ENCODE measurements at places on chromosomes 2 and 18.
A peak's percentile ranks its signal among the peaks of the same experiment; 100 is the strongest.

DNA sequence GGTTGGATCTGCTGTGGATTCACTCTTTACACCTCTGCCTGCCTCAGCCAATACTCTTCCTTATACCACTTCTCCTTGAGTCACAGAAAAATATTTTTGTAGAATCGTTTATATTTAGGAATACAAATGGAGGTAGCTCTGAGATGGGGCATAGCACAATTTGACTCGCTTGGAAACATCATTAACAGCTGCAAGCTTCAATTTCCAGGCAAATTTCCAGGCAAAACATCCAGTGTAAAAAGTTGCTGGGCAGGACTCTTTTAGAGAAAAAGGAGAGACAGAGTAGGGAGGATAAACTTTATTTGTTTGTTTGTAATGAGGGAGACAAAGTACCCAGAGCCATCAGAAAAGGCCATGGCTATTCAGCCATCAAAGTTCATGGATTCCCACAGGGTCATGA is 74.4 kb upstream of the SOX11 start:
- no peak for DNase-seq

DNA sequence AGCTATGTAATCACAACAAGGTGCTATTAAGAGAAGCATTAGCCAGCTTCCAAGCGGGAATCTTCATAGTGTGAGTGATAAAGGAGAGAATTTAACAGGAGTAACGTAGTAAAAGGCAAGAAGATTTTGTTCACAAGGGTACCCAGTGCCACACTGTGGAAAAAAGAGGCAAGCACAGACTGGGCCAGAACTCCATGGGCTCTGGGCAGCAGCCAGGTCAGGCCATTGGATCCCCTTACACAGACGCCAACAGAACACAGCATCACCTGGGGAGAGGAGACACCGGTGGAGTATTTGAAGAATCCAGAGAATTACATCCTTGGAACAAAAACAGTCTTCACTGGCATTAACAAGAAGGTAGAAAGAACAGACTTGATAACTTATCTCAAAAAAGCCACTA is 21.2 kb downstream of the AMER3 start:
- DNase-seq, result no peak

GRCh38 chr2:176071330-176072291 is 12.2 kb downstream of the EVX2 start:
- DNase-seq, result no peak

DNA sequence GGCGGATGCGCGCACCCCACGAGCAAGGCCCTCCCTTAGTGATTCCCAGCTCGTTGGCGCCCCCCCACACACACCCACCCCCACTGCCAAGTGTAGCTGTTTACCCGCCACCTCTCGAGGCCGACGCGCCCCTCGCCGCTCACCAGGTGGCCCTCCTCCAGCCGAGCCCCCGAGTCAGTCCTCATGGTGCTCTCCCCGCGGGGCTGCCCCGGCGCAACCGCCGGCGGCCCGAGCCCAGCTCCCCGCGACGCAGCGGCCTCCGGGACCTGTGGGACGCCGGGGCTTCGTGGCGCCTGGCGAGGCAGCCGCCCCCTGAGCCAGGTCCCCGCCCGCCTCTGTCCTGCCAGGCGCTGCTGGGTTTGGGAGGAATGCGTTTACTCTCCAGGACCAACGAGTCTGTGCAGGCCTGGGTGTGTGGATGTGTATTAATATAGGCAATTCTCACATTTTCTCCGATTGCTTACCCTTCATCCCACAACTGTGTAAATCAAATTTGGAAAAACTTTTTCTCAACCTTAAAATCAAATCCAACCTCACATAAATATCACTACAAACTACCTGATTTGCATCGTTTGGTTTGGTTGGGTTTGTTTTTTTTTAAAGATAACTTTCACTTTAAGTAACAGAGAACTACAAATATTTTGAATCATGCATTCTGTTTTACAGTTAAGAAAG is at the start of gene TMEM237:
TMEM237 (minus strand) TSS at position 288 of the 675 bp plus-strand sequence; CDS start at position 185, 103 bp downstream.
- no peak for DNase-seq

DNA sequence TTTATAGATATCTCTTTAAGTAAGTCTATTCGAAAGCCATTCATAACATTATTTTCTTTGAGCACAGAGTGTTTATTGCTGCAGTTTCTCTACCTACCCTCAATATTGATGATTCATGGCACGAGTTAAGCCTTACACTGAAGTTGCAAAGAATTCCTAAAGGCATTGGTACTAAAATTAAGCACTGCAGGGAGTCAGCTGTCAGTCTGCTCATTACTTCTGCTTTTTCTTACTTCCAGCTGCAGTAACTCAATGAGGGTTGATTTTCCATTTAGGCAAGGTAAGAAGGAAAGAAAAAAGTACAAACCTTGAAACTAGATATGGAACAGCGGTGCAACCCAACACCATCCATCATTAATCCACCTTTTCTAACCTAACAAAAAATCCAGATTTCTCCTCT is 65.2 kb downstream of the RNF152 start:
- DNase-seq, result no peak

DNA sequence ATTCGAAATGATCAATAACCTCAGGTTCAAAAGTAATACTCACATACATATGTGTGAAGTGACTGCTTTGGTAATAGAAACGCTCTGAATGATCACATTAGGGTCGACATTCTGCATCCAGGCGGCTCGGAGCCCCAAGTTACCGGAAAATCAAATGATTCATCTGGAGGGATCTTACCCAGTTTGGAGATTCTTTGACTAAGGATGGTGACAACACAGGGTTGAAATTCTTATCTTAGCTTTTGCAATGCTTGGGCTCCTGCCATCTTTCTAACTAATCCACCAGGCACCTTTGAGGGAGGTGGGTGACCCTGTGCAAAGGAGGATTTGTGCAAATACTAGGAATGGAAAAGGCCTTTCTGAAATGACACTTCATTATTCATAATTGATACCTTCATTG is 10.8 kb downstream of the GBX2 start:
- no peak for DNase-seq

DNA sequence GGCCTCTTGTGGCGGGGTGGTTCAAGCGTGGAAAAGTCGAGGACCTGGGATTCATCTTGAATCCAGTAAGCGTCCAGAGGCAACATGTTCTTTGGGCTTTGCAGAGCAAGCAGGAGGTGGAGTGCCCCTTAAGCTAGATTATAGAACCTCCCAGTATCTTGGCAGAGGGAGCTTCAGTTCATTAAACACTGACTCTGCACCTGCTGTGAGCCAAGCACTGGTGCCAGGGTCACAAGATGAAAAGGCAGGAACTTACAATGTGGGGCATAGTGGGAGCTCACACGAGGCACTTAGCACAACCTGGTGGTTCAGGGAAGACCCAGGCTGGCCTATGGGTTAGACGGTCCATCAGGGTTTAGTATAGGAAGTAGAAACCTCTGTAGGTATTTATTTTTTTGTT is 7.4 kb upstream of the FZD5 start:
- no peak for DNase-seq

GRCh38 chr2:41187376-41188122 is 735.7 kb upstream of the SLC8A1 start:
- DNase-seq, result no peak

GRCh38 chr2:119326938-119327337 is 39.7 kb downstream of the C2orf76 start:
- no peak for DNase-seq

DNA sequence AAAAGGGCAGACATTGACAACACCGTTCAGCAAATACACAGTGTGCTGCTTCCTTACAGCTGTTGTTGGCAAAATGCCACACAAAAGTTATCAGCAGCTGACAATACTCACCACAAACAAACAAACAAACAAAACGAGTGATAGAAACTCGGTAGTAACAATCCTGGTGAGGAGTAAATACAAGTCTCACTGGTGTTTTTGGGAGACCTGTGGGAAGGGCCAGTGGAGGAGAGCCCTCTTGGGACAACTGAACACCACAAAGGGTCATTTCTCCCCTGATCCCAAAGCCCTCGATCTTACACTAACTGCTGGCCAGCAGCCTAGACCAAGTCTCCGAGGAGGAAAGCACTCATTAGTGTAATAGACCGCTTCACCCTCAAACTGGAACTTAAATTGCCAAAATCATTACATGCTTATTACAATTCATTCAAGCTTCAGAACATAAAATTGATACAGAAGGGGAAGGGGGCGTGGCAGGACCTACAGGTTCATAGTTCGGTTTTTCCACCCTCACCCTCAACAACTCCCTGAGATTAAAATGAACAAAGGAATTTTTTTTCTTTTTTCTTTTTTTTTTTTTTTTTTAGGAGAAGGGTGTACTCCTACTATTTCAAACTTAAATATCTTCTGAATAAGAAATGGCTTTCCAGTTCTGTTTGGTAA is 5.0 kb downstream of the AP1S3 start:
- DNase-seq, result no peak

GRCh38 chr2:126902859-126903258 is 4.2 kb downstream of the TEX51 start:
- no peak for DNase-seq

DNA sequence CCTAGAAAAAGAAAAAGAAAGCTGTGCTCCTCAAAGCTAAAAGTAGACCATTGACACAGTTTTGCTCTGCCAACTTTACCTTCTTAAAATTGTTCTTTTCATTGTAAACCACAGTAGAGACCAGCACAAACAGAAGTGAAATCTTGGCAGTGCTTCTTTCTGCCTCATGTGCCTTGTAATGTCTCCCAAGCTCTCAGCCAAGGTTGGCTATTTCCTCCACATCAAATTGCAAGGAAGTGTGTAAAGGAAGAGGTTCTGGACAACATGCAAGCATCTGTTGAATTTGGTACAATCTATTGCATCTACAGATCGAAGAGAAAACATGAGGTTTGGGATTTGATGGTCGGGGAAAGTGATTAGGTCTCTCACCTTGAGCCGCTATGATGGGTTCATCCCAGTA is 83.3 kb upstream of the PNPT1 start:
- DNase-seq, result no peak

GRCh38 chr2:2041256-2041824 is 289.7 kb downstream of the MYT1L start:
- DNase-seq, result no peak

- DNase-seq, result no peak
These were observed 288.7 kb downstream of the MBD2 start for GRCh38 chr18:53935803-53936202.

GRCh38 chr2:105180491-105180972 is 61.0 kb upstream of the GPR45 start:
- DNase-seq, result no peak

- no peak for DNase-seq
These were observed 24.7 kb downstream of the CLUL1 start for GRCh38 chr18:621291-622043.

DNA sequence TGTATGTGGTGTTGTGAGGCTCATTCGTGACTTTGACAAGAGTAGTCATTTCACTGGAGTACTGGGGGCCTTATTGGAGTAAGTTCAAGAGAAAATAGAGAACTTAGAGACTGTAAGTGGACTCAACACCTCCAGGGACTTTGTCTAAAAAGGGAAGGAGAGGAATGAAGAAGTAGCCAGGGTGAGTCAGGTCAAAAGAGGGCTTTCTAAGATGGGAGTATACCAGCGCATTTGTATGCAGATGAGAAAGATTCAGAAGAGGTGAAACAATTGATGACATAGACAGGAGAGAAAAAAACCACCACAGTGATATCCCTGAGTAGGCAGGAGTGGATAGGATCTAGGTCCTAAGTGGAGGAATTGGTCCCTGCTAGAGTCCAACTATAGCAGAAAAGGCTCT is 246.8 kb downstream of the IKZF2 start:
- DNase-seq, result no peak

GRCh38 chr2:97911206-97911921 is 84.4 kb downstream of the TMEM131 start:
- no peak for DNase-seq

- DNase-seq, result no peak
These were observed 223.6 kb downstream of the SLC8A1 start for GRCh38 chr2:40228310-40228709.

DNA sequence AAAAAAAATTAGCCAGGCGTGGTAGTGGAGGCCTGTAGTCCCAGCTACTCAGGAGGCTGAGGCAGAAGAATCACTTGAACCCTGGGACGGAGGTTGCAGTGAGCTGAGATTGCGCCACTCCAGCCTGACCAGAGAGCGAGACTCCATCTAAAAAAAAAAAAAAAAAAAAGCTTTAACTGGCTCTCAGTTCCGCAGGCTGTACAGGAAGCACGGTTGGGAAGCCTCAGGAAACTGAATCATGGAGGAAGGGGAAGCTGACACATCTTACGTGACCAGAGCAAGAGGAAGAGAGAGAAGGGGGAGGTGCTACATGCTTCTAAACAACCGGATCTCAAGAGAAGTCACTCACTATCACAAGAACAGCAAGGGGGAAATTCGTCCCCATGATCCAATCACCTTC is 505.6 kb upstream of the SLC8A1 start:
- DNase-seq, result peak; percentile 86

DNA sequence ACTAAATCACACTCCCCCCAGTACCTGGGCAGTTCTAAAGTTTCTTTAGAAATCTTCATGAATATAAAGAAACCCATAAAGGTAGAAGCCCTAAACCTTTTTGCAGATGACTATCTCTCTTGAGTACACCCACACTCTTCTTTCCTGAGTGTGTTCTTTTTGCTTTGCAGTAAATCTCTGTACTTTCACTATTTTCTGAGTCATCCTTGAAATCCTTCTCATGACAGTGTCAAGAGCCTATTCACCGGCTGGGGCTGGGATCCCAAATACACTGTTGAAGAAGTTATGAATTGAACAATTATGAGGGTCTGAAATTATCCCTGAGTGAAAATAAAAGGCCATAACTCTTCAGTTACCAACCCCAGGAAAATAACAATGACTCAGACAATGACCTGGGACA is 133.9 kb upstream of the CCDC195 start:
- DNase-seq, result no peak

- DNase-seq, result no peak
These were observed 128.3 kb upstream of the FSIP2 start for GRCh38 chr2:185610301-185610700.

GRCh38 chr2:10497797-10498251 is 49.7 kb upstream of the ODC1 start:
- no peak for DNase-seq

DNA sequence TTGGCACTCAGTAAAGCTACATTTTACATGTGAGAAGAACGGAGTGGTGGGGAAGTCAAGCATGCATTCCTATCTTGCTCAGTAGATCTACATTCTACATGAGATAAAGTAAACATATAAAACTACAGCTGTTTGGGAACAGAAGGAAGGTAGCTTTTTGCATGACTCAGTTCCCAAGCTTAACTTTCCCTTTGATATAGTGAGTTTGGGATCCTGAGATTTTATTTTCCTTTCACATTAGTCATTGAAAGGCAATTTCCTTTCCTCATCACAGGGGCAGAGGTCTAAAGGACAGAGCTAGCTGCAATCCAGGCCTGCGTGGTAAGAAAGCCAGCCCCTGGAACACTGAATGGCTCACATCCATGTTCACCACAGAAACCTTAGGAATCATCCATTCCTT is 257.2 kb downstream of the SRBD1 start:
- DNase-seq, result peak; percentile 89

- no peak for DNase-seq
These were observed 1702.6 kb upstream of the LRRTM1 start for GRCh38 chr2:82007071-82007664.

GRCh38 chr2:10393640-10393982 is 54.5 kb downstream of the ODC1 start:
- DNase-seq, result no peak

GRCh38 chr2:29224693-29225551 is 109.7 kb downstream of the CLIP4 start:
- DNase-seq, result no peak

Data from glomerular endothelial cell (primary cell).